ENCODE measurements at places on chromosomes 3 and 15. TPM values are rescaled to one million over a fixed set of nuclear protein-coding genes. Genes with fewer than 3 reads are reported as not detected.

The XCR1 gene
- not detected for total RNA-seq

The PRSS50 gene
- not detected for total RNA-seq

The MESP2 gene
- total RNA-seq, result 0.30 TPM

The WDR6 gene
- 75.4 TPM for total RNA-seq

The MYRIP gene
- total RNA-seq, result not detected

The ROBO1 gene
- total RNA-seq, result 111 TPM

The CCR3 gene
- not detected for total RNA-seq

The CLCN2 gene
- 2.4 TPM for total RNA-seq

The NPAP1 gene
- not detected for total RNA-seq

The IL16 gene
- under 0.01 TPM for total RNA-seq

The ZNF80 gene
- total RNA-seq, result not detected

The HEMK1 gene
- 23.6 TPM for total RNA-seq

The ANKUB1 gene
- not detected for total RNA-seq

The ANAPC13 gene
- 135 TPM for total RNA-seq

The SEMA6D gene
- total RNA-seq, result 0.46 TPM

The ZBED2 gene
- total RNA-seq, result not detected

The CCDC54 gene
- not detected for total RNA-seq

The SENP8 gene
- total RNA-seq, result 1.8 TPM

The CYP1A1 gene
- not detected for total RNA-seq

The TGM4 gene
- total RNA-seq, result not detected

The ZNF662 gene
- total RNA-seq, result 1.1 TPM

The ZNF385D gene
- not detected for total RNA-seq

The PLA2G4B gene
- total RNA-seq, result 1.5 TPM

The ILDR1 gene
- total RNA-seq, result not detected

The ROPN1 gene
- not detected for total RNA-seq

The CLRN1 gene
- total RNA-seq, result not detected

The FANCI gene
- 25.3 TPM for total RNA-seq

The RTP4 gene
- not detected for total RNA-seq

The ITIH1 gene
- total RNA-seq, result not detected

The RASGRP1 gene
- total RNA-seq, result 0.88 TPM

The HCLS1 gene
- 6.5 TPM for total RNA-seq

The PCCB gene
- total RNA-seq, result 51.4 TPM

The COL6A5 gene
- under 0.01 TPM for total RNA-seq

The INSYN1 gene
- 0.23 TPM for total RNA-seq

The RASL12 gene
- total RNA-seq, result not detected

The SH2D7 gene
- total RNA-seq, result not detected

The TMC3 gene
- not detected for total RNA-seq

The COLQ gene
- 0.23 TPM for total RNA-seq

The SERINC4 gene
- total RNA-seq, result not detected

The BCHE gene
- total RNA-seq, result 54.9 TPM

The MELTF gene
- total RNA-seq, result 9.8 TPM

The STXBP5L gene
- total RNA-seq, result 2.7 TPM

The NOX5 gene
- 0.30 TPM for total RNA-seq

The BTBD1 gene
- 125 TPM for total RNA-seq

The TEX264 gene
- 29.6 TPM for total RNA-seq

The TARS3 gene
- 14.3 TPM for total RNA-seq

The SLC6A11 gene
- not detected for total RNA-seq

The CACNA1D gene
- not detected for total RNA-seq

The STAB1 gene
- total RNA-seq, result 1.1 TPM

The CPN2 gene
- not detected for total RNA-seq

The DNAH12 gene
- 0.37 TPM for total RNA-seq

The ADPRH gene
- 1.8 TPM for total RNA-seq

The CCR4 gene
- under 0.01 TPM for total RNA-seq

The SLC9A9 gene
- total RNA-seq, result 2.8 TPM

The PLSCR1 gene
- 13.7 TPM for total RNA-seq

The RPL22L1 gene
- 80.9 TPM for total RNA-seq

The FOXL2NB gene
- total RNA-seq, result not detected

Data from smooth muscle cell of the umbilical artery (primary cell).